ENCODE measurements at places on chromosomes 3 and 15.

DNA sequence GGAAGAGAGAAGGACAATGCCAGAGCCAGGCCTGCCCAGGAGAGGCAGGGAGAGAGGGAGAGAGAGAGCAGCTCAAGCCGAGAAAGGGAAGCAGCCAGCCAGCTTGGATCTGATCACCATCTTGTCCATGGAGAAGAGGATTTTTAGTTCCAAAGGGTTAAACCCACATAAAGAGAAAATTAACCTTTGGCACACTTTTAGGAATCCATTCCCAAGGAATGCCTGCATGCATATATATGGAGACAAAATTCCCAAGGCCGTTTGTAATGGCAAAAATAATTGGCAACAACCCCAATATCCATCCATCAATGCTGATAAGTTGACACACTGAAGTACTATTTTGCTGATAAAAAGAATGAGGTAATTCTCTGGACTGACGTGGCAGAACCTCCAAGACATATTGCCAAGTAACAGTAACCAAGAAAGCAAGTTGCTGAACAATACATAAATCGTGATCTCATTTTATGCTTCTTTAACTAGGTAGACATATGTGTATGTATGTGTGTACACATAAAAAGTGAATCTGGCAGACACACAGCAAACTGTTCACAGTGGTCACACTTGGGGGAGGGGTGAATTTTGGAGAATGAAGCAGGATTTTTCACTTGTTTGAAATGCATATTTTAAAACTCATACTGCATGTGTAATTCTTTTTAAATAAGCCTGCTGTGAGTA is 7.5 kb upstream of the STRA6 start:
- H3K4me3 ChIP-seq, result no peak overlapping the region
- peaks cover 51% of the 10 kb centered on the region for H3K4me1 ChIP-seq
- H3K36me3 ChIP-seq, result no peaks in the 10 kb centered on the region
- no peak overlapping the region for H3K27ac ChIP-seq
- no peaks in the 10 kb centered on the region for H3K27me3 ChIP-seq

DNA sequence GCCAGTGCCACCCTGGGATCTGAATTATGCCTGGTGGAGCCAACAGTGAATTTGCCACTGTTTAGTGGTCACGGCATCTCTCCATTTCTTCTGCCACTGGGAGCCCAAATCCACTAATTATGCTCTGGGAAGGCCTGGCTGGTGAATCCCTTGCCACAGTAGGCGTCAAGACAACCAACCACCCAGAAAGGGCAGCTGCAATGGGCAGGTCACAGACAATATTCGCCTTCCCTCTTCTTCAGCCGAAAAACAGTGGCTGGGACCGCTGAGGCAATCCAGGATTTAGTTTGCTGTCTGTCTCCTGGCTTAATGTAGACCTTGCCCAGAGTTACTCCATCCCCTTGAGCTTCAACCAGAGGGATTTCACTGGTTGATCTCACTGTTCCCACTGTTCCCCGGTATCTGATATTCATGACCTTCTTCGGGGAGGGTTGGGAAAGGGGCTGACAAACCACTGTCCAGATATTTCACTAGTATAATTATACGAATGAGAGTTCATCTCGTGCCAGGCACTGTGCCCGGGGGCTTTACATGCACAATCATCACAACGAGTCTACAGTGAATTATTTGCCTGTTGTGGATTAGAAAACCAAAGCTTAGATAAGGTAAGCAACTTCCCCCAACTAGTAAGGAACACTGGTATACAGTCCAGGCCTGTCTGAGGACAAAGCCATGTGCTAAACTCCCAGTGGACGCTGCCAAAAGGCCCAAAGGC is 49.9 kb upstream of the RAB6B start:
- no peaks in the 10 kb centered on the region for H3K27me3 ChIP-seq
- H3K36me3 ChIP-seq, result no peaks in the 10 kb centered on the region
- H3K4me3 ChIP-seq, result no peak overlapping the region
- no peaks in the 10 kb centered on the region for H3K4me1 ChIP-seq

DNA sequence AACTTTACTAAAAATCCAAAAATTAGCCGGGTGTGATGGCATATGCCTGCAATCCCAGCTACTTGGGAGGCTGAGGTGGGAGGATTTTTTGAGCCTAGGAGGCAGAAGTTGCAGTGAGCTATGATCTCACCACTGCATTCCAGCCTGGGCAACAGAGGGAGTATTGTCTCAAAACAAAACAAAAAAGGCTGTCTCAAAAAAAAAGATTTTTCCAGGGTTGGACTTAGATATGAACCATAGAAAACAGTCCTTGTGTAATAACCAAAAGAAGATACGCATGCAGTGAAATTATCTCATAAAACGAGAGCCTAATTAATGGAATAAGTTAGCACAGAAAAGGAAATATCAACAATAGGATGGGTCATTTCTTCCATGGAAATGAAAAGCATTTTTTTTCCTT is 320.4 kb upstream of the RASGRP1 start:
- H3K36me3 ChIP-seq, result no peaks in the 10 kb centered on the region
- no peak for DNase-seq
- H3K27me3 ChIP-seq, result no peaks in the 10 kb centered on the region
- no peak overlapping the region for H3K27ac ChIP-seq

DNA sequence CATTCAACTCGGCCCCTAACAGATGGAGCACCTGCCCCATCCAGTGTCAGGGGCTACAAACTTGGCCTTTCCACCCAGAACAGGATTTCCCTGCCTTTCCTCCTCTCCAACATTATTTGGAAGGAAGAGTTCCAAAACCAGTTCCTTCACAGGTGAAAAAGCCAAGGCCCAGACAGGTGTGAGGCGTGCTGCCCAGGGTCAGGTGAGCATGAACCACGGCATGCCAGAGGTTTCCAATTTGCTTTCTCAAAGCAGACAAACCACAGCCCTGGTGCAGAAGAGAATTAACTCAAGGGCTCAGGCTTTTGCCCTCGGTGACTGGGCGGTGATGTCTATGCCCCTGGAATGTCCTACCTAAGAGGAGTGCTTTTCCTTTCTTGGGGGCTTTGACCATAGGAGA is 43.2 kb downstream of the LDHAL6B start:
- H3K27ac ChIP-seq, result peak overlapping the region; percentile 73
- peaks cover 51% of the 10 kb centered on the region for H3K4me1 ChIP-seq
- no peak for DNase-seq
- H3K4me3 ChIP-seq, result no peak overlapping the region
- peaks cover 36% of the 10 kb centered on the region for H3K36me3 ChIP-seq
- H3K27me3 ChIP-seq, result no peaks in the 10 kb centered on the region

DNA sequence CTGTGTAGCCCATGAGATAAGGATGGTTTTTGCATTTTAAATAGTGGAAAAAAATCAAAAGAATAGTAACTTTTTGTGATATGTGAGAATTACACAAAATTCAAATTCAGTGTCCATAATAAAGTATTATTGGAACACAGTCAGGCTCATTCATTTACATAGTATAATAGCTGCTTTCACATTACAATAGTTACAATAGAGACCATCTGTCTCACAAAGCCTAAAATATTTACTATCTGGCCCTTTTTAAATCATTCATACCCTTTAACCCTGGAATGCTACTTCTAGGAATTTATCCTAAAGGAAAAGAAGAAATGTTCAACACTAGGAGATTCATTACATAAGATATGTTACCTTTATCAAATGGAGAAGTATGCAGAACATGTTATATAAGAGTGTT is 35.5 kb upstream of the TM4SF4 start:
- no peaks in the 10 kb centered on the region for H3K4me1 ChIP-seq
- H3K36me3 ChIP-seq, result no peaks in the 10 kb centered on the region
- H3K27me3 ChIP-seq, result no peaks in the 10 kb centered on the region
- DNase-seq, result no peak
- no peak overlapping the region for H3K27ac ChIP-seq

GRCh38 chr15:83372434-83372891 is 74.7 kb upstream of the SH3GL3 start:
- no peaks in the 10 kb centered on the region for H3K36me3 ChIP-seq
- peaks cover 7% of the 10 kb centered on the region for H3K27me3 ChIP-seq
- H3K4me1 ChIP-seq, result no peaks in the 10 kb centered on the region
- no peak for DNase-seq
- no peak overlapping the region for H3K4me3 ChIP-seq

- no peaks in the 10 kb centered on the region for H3K27me3 ChIP-seq
- DNase-seq, result no peak
- H3K4me3 ChIP-seq, result no peak overlapping the region
- H3K36me3 ChIP-seq, result no peaks in the 10 kb centered on the region
These were observed 181.0 kb upstream of the FEZF2 start for GRCh38 chr3:62554264-62554799.

DNA sequence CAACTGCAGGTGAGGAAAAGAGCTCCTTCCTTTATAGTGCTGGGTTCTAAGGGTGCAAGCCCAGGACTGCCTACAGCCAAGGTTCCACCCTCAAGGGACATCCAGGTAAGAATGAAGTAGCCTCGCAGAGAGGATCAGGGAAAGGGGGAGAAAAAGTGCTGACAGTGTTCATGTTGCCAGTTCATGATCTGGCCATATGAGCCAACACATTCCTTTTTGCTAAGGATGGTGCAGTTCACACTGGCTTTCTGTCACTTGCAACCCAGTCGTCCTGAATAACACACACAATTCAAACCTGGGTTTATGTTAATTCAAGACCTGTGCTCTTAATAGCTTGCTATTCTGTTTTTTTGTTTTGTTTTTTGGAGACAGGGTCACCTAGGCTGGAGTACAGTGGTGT is 9.0 kb downstream of the CLN6 start:
- no peaks in the 10 kb centered on the region for H3K27me3 ChIP-seq
- no peak overlapping the region for H3K27ac ChIP-seq
- no peak for DNase-seq
- H3K36me3 ChIP-seq, result peaks cover 13% of the 10 kb centered on the region

DNA sequence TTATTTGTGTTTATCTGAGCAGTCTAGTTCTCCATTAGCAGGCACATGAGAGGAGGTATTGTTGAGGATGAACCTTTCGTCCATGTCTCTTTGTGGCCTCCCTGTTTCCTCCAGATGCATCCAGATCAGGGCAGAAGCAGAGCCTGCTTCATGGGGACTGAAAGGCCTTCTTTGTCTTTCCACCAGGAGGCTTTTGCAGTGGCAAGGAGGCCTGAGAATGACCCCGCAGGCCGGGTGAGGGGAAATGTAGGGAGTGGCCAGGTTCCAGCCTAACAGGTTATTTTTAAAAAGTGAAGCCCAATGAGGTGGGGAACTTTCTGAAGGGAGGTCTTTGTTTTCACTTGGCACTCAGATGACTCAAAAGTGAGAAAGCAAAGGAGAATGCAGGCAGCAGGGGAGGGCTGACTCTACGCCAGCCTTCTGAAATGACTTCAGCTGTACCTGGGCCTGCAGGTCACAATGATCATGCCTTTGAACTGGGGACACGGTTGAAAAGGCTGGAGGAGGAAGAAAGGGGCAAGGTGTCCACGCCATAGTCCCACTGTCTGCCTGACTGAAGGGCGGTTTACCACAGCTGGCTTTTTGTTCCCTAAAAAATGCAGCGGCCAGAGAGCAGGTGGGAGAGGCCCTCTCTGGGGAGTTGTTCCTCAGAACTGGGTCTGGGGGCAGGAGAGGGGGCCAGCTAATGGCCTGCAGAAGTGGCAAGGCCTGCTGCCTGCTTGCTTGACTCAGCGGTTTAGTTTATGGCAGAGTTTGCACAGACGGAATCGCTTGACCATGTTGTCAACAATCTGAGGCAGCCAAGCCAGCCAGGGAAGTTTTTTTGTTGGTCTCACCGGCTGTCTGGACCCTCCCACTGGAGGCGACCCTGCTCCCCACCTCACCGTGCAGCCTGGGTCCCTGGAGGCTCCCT is 28.7 kb downstream of the CMTM7 start:
- no peaks in the 10 kb centered on the region for H3K36me3 ChIP-seq
- no peaks in the 10 kb centered on the region for H3K27me3 ChIP-seq
- no peak overlapping the region for H3K27ac ChIP-seq
- peak; percentile 56 for DNase-seq
- H3K4me1 ChIP-seq, result peaks cover 35% of the 10 kb centered on the region

GRCh38 chr15:23877502-23878412 is 190.7 kb upstream of the NDN start:
- H3K4me3 ChIP-seq, result no peak overlapping the region
- no peak overlapping the region for H3K27ac ChIP-seq
- no peaks in the 10 kb centered on the region for H3K27me3 ChIP-seq
- no peaks in the 10 kb centered on the region for H3K36me3 ChIP-seq

- no peaks in the 10 kb centered on the region for H3K36me3 ChIP-seq
- no peak overlapping the region for H3K27ac ChIP-seq
- DNase-seq, result no peak
- no peaks in the 10 kb centered on the region for H3K4me1 ChIP-seq
These were observed 5.3 kb upstream of the TMC3 start for GRCh38 chr15:81379269-81379668.

DNA sequence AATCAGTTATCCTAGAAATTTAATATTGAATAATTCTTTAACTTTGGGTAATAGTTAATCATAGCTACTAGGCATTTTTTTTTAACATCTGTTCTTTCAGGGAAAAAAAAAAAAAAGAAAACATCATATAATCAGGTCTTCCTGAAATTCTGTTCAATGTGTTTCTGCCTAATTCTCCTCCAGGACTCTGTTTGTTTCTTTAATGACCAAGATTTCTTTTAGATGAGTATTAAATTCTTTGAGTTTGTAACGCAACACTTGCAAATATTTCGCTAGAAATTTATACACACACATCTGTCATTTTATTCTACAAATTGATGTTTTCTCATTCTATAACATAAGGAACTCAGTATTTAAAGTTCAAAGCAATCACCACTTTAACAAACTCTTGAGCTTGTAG is 56.7 kb downstream of the ALCAM start:
- H3K4me3 ChIP-seq, result no peak overlapping the region
- H3K36me3 ChIP-seq, result no peaks in the 10 kb centered on the region
- no peak for DNase-seq
- no peak overlapping the region for H3K27ac ChIP-seq
- no peaks in the 10 kb centered on the region for H3K4me1 ChIP-seq

GRCh38 chr3:64650096-64650622 is 37.6 kb downstream of the ADAMTS9 start:
- H3K4me3 ChIP-seq, result no peak overlapping the region
- no peaks in the 10 kb centered on the region for H3K36me3 ChIP-seq
- no peak for DNase-seq
- H3K27me3 ChIP-seq, result no peaks in the 10 kb centered on the region
- H3K4me1 ChIP-seq, result no peaks in the 10 kb centered on the region

DNA sequence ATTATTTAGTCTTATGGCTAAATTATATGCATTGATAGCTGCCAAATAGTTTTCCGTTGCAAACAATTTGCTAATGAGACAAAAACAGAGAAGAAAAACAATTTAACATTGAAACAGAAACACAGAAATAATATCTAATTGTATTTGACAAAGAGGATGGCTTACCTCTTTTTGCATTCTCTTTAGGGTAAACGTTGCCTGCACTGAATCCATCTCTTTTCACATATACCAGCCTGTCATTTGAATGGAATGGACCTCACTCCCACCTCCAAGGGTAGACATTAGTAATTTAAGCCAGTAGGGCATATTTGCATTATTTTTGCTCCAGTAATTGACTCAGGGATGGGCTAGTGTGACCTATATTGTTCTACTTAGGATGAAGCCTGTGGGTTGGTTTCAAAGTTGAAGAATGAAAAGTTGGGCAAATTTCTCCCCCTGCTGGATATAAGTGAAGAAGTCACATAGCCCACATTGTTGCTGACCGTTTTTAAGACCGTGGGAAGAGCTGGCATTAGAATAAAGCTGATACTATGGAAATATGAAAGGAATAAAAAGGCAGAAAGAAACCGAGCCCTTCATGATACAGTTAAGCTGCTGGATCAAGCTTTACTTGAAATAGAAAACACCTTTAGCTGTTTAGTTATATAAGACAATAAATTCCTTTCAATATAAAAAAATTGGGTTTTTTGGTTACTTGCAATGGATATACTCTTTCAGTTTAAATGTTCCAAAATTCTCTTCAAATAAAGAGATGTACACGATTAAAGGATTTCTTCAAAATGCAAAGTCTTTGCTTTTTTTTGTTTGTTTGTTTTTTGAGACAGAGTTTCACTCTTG is 26.9 kb downstream of the PIERCE2 start:
- no peaks in the 10 kb centered on the region for H3K27me3 ChIP-seq
- no peak overlapping the region for H3K27ac ChIP-seq
- no peak overlapping the region for H3K4me3 ChIP-seq
- DNase-seq, result no peak
- no peaks in the 10 kb centered on the region for H3K4me1 ChIP-seq

Data from GM12878 (cell line).